HFFc6 (cell line): ENCODE measurements at places on chromosomes 6 and 20.
A peak's percentile ranks its signal among the peaks of the same experiment; 100 is the strongest.

DNA sequence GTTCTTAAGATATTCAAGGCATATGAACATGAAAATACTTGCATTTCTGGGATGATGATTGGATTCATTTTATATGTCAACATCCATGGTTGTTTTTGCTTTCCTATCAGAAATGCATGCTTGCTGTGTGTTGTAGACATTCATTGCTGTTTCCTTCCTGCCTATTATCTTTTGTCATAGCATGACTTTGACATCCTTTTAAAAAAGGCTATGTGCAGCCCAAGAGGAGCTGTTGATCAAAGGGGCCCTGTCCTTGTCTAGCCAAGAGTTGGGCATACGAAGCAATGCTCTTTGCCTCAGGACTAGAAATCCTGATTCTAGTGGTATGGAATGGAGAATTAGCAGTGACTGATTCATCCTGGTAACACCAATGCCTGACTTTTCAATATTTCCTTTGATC lies 143.1 kb downstream of the RNF144B start:
- DNase-seq, result no peak

DNA sequence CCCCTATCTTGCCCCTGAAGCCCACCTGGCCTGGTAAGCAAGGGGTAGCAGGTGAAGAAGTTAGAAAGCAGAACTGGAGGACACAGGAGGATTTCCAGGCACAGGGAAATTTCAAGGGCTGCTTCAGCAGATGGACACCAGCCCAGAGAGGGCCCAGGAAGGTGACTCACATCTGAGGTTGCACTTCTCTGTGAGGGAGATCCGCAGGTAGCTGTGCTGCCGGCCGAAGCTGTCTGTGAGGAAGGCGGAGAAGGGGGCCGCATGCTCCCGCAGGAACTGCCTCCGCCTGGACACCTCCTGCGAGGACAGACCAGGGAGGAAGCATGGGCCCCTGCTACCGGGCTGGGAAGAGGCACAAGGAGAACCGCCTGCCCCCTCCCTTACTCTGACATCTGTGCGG lies 7.1 kb downstream of the MOCS1 start:
- DNase-seq, result peak; percentile 5

DNA sequence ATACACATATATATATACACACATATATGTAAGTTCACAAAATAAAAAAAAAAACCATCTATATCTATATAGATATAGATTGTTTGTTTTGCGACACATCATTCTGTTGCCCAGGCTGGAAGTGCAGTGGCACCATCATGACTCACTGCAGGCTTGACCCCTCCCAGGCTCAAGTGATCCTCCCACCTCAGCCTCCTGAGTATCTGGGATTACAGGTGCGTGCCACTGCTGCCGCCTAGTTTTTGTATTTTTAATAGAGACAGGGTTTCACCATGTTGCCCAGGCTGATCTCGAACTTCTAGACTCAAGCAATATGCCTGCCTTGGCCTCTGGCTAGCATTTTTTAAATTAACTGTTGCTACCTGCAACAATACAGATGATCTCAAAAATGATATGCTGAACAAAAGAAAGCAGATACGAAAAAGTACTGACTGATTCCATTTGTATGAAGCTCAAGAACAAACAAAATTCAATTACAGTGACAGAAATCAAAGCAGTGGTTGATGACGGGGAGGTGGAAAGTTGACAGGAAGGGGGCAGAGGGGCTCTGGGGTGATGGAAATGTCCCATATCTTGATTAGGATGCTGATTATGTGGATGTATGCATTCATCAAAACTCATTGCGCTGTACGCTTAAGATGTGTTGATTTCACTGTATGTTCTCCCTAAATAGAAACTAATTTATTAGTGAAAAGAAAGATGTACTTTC lies 49.6 kb downstream of the ATXN1 start:
- DNase-seq, result no peak

DNA sequence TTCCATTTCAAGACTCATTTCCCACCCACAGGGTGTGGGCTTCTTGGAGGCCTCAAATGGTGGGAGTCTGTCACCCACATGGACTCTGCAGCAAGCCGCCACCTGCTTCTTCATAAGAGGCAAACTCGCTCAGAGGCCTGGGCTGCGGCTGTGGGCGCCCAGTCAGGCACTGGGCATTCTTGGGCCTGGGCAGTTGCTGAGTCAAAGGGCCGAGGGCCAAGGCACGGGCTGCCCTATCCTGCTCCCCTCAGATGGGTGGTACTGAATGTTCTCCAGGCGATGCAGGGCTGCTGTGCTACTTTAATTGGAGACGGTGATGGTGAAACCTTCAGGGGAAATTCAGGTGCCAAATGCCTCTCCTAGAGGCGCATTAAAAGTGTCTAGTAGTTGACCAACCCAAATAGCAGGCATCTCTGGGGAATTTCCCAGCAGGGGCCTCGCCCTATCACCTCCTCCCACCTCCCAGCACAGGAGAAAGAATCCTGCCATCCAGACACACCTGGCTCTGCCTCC lies 57.9 kb downstream of the MAFB start:
- DNase-seq, result no peak

DNA sequence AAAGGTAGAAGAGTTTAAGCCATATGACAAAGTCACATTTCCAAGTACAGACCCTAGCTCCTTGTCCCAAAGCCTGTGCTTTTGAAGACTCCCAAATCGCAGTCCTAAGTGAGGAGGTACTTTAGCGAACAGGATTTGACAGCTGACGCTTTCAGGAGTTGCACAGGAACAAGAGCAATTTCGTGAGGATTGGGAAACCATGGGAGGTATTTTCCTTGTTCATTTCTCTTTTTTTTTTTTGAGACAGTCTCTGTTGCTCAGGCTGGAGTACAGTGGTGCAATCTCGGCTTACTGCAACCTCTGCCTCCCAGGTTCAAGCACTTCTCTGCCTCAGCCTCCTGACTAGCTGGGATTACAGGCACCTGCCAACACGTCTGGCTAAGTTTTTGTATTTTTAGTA lies 150.6 kb downstream of the MTHFD1L start:
- no peak for DNase-seq

- no peak for DNase-seq
Observed at GRCh38 chr6:35304299-35304698, 6.7 kb downstream of the DEF6 start.

DNA sequence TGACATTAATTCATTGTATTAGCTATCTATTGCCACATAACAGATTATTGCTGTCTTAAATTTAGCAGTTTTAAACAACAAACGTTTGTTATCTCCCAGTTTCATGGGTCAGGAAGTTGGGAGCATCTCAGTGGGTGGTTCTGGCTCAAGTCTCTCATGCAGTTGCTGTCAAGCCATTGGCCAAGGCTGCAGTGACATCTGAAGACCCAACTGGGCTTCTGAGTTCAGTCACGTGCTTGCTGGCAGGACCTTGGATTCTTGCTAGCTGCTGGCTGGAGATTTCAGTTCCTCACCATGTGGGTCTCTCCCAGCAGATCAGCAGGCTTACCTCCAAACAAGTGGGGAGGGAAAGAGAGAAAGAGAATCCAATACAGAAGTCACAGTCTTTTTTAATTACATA lies 152.6 kb upstream of the EXOC2 start:
- no peak for DNase-seq

GRCh38 chr20:63293871-63294535 lies 1.0 kb downstream of the COL20A1 start:
- DNase-seq, result no peak

DNA sequence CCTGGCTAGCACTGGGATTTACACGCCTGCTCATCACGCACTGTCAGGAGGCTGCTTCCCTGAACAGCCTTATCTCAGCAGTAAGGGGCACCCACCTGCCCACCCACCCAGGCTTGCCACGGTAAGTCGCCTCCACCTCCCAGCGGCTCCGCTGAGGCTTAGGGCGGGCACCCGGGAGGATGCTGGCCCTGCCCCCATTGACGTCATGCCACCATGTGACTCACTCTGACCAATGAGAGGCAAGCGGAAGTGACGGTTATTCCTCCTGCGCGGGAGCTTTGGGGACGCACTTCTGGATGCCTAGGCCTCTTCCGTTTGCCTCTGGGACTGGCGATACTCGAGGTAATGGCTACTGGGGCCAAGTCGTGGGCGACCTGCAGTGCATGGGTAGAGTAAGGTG lies 256.8 kb downstream of the QKI start:
- DNase-seq, result no peak

- no peak for DNase-seq
Observed at GRCh38 chr6:158571826-158572652, 12.1 kb downstream of the TMEM181 start.

- peak; percentile 27 for DNase-seq
Observed at GRCh38 chr6:41568585-41569384, 22.6 kb downstream of the FOXP4 start.

DNA sequence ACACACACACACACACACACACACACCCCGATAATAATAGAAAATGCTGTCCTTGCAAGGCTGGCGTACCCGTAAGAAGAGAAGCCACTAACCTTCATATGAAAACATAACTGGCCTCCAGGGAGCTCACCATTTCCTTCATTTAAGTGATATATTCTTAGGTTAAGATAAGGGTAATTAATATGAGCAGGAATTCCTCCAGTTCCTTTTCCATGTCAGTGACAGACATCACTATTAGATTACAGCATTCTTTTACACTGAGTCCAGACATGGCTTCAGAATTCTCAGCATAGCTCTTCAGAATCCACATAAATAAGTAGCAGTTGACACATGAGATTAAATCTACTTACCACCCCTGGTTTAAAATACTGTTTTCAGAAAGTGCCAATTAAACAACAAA lies 121.9 kb downstream of the SIM1 start:
- DNase-seq, result peak; percentile 43

DNA sequence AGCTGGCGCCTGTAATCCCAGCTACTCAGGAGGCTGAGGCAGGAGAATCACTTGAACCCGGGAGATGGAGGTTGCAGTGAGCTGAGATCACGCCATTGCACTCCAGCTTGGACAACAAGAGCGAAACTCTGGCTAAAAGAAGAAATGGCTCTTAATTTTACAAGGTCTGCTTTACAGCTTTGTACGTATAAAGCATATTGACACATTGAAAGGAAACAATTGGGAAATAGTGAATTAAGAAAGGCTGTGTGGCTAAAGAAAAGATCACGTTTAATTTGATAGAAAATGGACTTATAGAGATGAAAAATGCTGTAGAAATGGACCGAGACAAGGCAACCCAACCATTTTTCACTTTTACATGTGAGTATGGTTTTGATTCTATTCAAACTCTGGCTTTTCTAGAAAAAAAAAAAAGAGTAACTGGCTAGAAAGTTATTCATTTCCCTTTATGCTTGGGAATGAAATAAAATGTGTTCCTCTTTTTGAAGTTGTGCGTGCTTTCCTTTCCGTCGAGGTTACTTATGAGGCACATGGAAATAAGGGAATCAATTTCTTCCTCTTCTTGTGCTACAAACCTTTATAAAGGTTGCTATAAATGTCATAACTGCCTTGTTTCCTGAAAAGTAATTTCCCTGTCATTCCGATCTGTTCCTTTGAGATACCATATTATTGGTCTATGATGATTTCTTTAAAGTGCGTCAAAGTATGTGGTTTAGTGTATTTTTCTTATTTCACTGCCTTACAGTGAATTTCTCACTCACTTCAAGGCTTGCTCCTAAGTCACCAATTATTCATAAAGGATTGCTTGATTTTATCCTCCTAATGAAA lies 29.4 kb downstream of the PFDN4 start:
- DNase-seq, result no peak

DNA sequence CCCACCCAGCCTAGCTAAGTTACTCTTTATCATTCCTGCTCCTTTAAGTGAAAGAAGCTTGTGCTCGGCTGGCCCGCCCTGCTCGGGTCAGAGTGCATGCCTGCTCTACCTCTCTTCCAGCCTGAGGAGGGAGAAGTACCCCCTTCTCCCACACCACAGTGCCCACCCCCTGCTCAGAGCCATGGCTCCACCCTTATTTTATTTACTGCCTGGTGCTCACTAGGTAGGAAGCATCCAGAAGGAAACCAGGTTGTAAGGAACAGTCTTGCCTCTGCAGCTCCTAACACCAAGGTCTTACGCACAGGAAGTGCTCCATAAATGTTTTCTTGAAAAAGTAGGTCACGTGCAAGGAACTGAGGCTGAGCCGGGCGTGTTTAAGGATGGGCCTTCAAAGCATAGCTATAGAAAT lies 105.7 kb upstream of the SNX9 start:
- no peak for DNase-seq

GRCh38 chr6:42294759-42295158 lies 77.1 kb upstream of the MRPS10 start:
- peak; percentile 73 for DNase-seq

DNA sequence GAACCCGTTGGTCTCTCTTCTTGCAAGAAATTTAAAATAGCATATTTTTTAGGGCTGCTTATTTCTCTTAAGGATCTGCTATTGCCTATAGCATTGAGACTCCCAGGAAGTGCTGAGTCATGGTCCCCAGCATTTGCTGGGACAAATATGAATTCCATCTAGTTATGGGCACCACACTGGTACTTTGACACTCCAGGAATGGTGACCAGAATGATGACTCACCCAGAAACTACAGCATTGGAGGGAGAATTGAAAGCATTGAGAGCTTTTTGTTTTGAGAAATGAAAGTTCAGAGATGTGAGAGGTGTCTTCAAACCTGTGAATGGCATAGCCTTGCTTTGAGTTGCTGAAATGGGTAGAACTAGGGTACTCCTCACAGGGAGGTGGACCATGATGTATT lies 699.7 kb downstream of the DHX35 start:
- peak; percentile 0 for DNase-seq

DNA sequence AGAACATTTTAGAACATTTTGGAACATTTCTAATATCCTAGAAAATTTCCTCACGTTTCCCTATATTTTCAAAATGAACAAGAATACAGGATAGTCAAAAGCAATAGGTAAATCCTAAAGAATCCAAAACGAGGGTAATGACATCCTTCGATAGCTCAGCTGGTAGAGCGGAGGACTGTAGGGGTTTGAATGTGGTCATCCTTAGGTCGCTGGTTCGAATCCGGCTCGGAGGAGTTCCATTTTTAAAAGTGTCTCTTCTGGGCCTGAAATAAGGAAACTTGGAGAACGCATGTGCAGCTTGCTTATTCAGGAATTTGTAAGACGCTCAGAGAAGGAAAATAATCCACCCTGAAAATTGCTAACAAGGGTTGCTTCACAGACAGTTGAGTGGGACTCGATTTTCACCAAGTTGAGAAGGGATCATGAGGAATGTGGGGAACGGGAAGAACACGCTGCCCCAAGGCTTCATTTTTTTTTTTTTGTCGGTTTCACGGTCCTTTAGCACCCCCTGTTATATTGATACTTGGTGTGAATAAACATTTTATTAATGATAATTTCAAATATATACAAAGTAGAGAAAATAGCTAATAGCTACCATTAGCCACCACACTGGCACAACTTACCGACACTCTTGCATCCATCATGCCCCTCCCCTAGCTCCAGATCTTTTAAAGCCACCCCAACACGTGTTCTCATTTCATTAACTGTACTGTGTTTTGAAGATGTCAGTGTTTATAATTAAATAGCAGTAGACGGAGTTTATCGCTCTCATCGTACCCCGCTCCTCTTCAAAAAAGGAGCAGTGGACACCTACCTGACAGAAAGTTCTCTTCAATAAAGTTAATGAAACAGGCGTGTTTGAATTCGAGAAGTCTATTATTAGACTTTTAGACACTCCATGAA lies 1.8 kb upstream of the ABT1 start:
- DNase-seq, result peak; percentile 94

DNA sequence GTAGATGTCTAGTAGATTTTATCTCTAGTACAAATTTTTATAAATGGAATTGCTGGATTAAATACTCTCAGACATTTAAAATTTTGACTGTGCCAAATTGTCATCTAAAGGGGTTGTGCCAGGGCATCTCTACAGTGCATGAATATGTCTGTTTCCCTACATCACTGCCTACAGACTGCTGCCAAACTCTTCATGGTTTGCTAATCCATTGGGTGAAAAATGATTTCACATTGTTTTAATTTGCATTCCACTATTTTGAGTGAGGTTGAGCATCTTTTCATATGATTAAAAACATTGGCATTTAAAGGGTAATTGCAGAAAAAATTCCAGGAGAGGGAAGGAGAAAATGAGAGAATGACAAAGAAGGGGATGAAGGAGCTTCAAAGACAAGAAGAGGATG lies 267.7 kb upstream of the RNF24 start:
- DNase-seq, result peak; percentile 37
